ENCODE measurements at places on chromosomes 13 and 19.

DNA sequence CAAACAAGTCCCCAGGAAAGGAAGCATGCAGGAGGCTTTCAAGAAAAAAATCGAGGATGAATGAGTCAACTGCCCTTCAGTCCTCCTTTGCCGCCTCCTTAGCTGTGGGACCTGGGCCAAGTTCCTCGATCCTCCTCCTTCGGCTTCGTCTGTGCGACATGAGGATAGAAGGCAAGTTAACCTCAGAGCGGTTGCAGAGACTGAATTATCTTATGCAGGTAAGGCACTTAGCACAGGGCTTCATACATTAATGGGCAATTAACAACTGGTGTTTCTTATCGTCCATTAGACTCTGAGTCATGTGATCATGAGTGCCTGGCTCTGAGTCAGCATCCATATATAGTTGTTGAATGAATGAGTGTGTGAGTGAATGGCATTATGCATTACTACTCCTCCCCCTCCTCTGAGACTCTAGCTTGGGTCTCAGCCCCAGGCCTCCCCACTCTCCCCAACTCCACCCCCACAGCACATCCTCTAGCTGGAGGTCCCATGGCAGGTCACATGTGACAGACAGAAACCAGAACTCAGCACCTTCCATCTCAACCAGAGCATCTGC, 1.6 kb upstream of the TTC9B start:
- DNase-seq: peak; percentile 71

GRCh38 chr19:7670150-7670783, 1.4 kb downstream of the RETN start:
- DNase-seq: no peak

GRCh38 chr19:35320065-35320713, 8.8 kb upstream of the CD22 start:
- no peak for DNase-seq

- DNase-seq: no peak
Observed at GRCh38 chr13:87459419-87459818, 211.8 kb upstream of the SLITRK5 start.

DNA sequence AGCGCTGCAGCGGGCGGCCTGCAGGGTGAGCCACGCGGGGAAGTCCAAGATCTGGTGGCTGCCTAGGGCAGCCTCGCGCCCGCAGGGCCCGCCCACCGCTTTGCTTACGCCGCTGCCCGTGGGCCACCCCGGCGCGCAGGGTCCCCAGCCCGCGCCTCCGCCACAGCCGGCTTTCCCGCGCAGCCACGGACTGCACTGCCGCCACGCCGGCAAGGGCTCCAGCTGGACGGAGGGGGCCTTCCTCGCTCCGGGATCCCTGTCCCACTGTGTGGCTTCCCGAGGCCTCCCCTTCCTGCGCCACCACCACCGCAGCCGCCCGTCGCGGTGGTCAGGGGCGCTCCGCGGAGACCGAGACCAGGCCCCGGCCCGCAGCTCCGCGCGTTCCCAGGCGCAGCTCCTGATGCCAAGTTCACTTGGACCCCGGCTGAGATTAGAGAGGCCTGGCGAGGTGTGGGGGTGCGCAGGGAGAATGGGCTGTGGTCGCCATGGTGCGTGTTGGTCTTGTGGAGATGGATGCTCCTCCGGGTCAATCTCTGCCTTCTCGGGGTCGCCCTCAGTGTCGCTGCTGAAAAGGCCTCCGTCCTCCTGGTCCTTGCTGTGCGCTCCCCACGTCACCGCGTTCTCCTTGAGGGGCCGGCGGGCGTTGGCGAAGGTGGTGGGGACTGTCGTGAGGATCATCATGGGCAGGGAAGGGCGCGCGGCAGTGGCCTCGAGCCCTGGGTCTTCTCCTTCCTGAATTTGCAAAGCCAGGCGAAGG, 17.9 kb upstream of the RNF17 start:
- DNase-seq: no peak

All from choroid plexus epithelial cell (primary cell).